ENCODE measurements at places on chromosomes 1 and 21.

DNA sequence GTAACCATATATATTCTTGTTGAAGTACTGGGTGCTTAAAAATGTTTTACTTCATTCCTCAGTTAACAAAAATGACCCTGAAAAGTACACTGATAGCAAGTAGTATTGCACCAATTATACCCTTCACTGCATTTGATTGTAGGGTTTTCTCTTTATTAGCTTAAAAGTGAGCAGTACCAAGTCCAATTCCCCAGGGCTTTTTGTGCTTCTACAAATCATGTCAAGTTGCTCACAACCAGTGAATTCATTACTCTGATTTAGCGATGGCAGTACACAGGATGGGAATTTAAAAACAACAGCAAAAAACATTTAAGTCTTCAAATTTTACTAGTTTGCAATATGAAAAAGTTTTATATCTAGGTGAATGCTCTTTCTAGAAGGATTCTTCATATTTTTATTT lies 436.4 kb downstream of the PTBP2 start:
- no peak for DNase-seq

GRCh38 chr1:183915625-183916510 lies 110.9 kb downstream of the RGL1 start:
- peak; percentile 97 for DNase-seq

GRCh38 chr1:94773296-94773809 lies 46.8 kb upstream of the SLC44A3 start:
- no peak for DNase-seq

GRCh38 chr21:41966041-41966833 lies 12.4 kb upstream of the C2CD2 start:
- no peak for DNase-seq

DNA sequence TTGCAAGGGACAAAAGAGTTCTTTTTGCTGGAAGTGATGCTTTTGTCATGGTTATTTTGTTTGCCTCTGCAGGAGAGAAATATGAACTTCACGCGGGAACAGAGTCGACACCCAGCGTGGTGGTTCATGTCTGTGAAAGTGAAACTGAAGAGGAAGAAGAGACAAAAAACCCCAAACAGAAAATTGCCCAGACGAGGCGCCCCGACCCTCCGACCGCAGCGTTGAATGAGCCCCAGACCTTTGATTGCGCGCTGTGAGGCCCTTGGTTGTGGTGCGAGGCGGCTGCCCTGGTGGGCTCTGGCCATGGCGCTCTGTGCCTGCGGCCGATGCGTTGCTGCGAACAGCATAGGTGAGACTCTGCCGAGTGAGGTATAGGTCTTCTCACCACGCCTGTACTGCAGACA lies 20.9 kb upstream of the NCMAP start:
- no peak for DNase-seq

GRCh38 chr1:207850621-207851407 lies 60.1 kb downstream of the CD34 start:
- DNase-seq, result no peak

- no peak for DNase-seq
These were observed 922 bp upstream of the FCRLB start for GRCh38 chr1:161720422-161720821.

DNA sequence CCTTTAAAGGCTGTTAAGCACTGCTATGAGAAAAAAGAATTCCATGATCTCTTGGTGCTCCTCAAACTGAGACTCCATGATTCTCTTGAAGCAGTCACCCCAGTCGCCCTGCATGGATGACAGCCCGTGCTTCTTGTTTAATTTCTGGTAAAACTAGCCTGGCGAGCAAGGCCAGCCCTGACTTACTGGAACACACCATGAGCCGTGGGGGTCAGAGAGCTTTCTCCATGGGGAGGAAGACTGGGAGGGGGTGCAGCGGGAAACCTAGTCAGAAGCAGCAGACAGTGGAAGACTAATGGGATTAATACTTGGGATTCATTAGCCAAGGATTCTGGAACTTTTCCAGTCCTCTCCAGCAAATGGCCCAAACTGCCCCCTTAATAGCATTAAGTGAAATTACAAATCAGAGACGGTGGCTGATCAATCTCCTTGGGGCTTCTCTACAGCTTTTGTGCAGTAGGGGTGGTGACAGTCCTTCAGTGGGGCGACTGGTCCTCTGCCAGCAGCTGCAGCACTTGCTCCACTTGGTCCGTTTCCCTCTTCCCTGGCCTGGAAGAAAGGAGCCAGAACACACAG lies 57.2 kb upstream of the LRRN2 start:
- DNase-seq, result no peak

DNA sequence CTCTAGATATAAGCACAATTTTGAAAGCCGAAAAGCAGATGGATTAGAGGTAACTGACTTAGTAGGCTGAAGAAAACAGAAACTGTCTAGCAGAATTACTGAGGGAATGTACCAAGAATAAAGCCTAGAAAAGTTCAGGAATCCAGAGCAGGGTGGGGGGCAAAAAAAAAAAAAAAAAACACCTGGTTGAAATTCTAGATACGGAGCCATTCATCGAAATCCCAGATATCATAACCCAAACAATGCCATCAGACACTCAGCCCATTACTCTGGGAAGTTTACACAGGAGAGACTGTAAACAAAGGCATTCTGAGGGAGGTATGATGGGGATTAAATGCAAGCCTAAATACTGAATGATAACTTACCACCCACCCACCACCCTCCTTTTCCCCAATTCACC lies 45.6 kb downstream of the ENAH start:
- DNase-seq, result no peak

DNA sequence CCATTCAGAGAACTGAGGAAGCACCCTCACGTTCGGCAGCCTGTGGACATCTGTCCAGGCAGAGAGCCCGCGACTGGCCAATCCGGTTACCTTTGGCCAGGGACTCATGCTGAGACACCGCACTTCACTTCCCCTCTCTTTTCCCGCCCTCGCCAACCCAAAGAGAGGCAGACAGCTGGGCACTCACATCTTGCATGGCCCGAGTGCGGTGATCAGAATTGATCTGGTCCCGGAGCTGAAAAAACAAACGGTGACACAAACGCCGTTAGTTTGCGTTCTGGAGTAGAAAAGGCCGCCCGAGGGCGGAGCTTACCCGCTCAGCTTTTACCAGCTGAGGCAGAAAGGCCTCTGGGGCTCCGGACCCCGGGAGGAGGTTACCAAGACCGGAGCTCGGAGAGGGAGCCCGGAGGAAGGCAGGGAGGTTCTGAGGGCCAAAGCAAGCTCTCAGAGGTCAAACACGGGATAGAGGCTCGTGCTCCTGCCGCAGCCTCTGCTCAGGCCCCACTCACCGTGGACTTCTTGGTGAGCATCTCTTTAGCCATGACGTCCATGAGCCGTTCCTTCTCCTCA lies 376 bp downstream of the SF3A3 start:
- DNase-seq, result no peak

- no peak for DNase-seq
These were observed 70.9 kb downstream of the RERE start for GRCh38 chr1:8746554-8746953.

DNA sequence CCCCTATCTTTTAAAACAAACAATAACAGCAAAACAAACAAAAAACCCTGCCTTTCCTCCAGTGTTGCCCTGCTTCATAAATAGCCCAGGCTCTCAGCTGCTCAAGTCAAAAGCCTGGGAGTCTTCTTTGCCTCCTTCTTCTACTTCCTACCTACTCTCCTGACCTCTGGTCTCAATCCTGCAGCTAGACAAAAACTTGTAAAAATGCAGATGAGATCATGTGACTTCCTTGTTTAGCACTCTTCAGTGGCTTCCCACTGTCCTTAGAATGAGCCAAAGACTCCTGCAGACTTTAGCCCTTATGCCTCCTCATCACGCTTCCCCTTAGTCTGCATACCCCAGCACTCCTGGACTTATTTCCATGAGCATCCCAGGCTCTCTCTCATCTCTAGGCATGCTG lies 55.0 kb upstream of the ZNF644 start:
- no peak for DNase-seq

DNA sequence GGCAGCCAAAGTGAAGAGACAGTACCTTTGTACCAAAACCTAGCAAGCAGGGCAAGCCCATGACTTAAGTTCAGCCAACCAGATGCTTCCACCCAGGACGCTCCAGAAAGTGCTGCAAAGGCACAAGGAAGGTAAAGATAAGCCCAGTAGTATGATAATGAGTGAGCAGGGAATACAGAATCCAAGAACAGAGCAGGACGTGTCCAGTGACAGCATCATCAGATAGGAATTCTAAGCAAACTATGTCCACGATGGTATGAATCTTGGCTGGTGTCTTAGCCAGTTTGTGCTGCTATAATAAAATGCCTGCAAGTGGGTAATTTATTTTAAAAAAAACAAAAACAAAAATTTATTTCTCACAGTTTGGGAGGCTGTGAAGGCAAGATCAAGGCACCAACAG lies 13.6 kb downstream of the GJA4 start:
- no peak for DNase-seq

- DNase-seq, result no peak
These were observed 503.8 kb upstream of the PLXNA2 start for GRCh38 chr1:208747979-208748378.

- no peak for DNase-seq
These were observed 61.8 kb upstream of the SYT6 start for GRCh38 chr1:114215436-114215835.

DNA sequence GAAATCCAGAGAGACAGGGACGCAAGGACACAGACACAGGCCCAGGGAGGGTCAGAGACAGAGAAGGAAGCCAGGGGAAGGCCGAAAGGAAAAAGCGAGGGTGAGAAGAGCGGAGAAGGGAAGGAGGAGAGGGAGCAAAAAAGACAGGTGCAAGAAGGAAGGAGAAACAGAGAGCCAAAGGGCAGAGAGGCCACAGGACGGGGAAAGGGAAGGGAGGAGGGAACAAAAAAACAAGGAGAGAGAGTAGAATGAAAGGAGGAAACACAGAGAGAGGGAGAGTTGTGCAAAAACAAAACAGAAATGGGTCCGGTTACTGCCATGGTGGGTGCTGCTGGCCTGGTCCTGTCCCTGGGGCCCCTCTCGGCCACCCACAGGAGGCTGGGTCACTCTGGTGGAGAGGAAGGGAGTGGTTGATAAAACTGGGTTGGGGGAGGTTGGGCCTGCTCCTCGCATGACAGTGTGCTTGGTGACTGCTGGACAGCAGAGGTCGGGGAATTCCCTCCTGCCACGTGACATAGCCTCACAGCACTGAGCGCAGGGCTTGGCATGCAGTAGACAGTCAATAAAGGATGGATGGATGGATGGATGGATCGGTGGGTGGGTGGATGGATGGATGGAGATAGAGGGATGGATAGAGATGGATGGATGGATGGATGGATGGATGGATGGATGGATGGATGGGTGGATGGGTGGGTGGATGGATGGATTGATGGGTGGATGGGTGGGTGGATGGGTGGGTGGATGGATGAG lies 64.8 kb downstream of the RAP1GAP start:
- DNase-seq, result no peak

- DNase-seq, result no peak
These were observed 520 bp downstream of the TMEM201 start for GRCh38 chr1:9589144-9589718.

- no peak for DNase-seq
These were observed 36.0 kb downstream of the ALG6 start for GRCh38 chr1:63403386-63403785.

GRCh38 chr1:160070243-160071163 lies 543 bp upstream of the KCNJ10 start:
- DNase-seq, result no peak

- DNase-seq, result no peak
These were observed 1.9 kb upstream of the TMEM125 start for GRCh38 chr1:43267818-43268425.

DNA sequence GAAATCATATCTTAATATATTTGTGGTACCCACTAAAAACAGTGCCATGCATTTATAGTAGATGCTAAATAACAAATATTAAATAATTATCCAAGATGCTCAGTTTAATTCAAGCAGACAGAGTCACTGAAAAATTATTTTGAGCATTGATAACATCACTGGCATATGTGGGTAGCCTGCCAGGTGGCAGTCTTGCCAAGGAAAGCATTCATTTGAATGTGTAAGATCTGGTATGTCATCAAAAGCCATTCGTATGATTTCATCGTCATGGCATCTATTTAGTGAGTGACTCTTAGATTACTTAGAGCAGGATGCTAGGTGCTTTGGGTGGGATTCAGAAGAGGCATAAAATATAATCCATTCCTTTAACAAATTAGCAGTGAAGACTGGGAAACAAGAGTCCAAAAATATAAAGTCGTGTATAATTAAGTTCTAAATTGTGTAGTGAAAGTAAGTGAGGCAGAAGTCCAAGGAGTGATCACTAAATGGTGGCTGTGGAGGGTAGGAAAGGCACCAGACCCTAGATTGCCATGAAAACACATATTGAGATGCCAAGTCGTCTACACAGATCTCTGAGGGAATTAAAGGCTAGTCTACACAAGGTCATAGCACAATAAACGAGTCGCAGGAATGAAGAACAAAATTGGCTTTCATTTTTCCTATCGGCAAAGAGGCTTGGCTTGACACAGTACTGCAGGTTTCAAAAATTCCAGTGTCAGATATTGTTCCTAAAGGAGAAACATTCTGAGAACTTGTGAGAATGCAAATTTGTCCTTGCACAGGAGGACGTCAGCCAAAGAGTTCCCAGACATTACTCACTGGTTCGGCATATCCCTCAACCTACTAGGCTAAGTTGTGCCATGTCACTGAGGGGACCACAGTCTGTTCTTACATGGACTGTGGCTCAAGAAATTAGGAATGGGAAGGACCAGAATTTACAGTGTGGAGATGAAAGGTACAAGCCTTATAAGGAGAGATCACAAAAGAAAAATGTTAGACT lies 130.8 kb downstream of the LYPLAL1 start:
- DNase-seq, result no peak

GRCh38 chr1:77673030-77673429 lies 9.4 kb downstream of the ZZZ3 start:
- no peak for DNase-seq

- DNase-seq, result peak; percentile 87
These were observed 58.1 kb downstream of the CAPZB start for GRCh38 chr1:19427087-19427781.

DNA sequence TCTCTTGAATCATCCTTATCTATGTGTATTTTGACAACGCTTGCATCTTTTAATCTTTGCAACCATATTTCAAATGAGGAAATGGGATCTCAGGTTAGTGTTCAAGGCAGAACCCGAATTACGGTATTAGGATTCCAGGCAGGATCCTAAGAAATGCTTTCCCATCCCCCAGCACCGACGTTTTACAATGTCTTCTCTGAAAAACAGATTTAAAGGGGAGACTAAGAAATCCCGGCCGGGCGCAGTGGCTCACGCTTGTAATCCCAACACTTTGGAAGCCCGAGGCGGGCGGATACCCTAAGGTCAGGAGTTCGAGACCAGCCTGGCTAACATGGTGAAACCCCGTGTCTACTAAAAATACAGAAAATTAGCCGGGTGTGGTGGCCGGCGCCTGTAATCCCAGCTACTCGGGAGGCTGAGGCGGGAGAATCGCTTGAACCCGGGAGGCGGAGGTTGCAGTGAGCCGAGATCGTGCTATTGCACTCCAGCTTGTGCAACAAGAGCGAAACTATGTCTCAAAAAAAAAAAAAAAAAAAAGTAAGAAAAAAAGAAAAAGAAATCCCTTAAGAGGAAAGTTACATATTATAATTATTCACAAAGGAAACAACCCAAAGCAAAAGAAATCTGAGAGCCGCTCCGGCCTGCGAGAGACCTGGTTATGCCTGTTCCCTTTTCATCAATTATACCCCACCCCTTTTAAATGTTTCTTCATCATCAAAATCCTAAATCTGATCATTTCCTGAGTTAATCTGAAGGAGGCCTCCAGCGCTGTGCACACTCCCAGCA lies 801 bp upstream of the GORAB start:
- DNase-seq, result no peak

Measured in AG04450 (cell line).